ENCODE measurements at places on chromosomes 16 and 17.

DNA sequence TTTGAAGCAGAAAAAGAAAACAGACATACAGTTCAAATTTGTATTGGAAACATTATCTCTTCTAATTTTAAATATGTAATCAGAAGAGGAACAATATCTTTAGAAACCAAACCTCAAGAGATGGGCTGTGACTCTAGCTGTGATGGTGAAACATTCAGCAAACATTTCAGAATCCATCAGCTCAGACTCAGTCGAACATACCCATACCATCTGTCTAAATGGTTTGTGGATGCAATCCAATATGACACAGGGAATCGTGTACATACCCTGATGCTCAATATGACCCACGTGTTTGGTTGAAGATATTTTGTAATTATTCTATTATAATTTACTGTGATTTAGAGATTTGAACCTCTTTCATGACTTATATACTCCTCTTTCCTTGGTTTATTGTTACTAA is 665.2 kb upstream of the CDH8 start:
- DNase-seq, result no peak

DNA sequence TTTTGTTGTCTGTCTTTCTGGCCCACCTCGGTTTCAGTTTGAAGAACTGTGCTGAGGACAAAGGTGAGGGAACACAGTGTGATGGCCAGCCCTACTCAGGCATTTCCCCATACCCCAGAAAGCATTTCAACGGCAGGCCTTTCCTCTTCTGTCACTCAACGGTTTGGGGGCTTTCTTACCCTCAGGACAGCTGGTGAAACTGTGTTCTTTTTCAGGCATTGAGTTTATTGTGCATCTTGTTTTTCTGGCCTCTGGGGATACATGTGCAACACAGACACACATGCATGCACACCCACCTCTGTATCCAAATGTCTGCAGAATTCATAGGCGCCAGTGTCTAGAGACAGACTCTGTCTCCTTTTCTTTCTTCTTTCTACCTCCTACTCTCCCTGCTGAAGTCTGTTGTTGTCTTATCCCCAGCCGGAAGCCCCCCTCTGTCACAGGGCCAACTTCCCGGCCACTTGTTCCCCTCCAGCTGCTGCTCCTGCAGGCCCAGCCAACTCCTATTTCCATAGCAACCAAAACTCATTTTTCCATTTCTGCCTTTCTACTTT is 17.0 kb downstream of the CHD9 start:
- DNase-seq, result no peak

DNA sequence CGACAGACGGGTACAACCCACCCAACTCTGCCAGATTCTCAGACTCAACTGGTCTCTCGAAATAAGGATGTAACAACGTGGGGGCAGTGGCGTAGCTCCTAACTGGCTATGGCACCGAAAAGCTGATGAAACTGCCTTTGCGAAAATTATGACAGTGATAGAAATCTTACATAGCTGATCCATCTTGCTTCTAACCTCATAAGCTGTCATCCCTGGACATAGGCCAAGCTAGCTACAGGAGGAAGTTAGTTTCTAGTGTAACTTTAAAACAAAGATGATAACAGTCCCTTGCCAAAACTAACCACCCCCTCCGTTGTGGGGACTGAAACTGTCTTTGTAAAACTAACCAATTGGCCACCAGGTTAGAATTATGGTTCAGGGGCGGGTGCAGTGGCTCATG is 220.1 kb downstream of the SLC39A11 start:
- DNase-seq, result no peak

DNA sequence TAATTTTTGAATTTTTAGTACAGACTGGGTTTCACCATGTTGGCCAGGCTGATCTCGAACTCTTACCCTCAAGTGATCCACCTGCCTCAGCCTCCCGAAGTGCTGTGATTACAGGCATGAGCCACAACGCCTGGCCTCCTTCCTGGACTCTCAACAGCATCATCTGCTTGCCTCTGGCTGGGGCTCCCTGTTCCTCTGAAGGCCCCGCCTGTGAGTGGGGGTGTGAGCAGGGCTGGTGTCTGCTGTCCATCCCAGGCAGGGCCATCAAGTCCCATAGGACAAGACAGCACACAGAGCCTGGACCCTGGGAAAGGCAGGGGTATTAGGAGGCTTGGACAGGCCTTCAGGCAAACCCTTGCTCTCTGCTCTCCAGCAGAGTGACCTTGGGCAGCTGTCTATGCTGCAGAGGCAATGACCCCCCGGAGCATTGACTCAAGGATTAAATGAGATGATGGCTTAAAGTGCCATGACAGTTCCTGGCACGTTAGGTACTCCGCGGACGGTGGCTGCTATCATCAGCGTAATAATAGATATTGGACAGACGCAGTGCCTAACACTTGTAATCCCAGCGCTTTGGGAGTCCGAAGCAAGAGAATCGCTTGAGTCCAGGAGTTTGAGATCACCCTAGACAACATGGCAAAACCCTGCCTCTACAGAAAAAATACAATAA is 19.2 kb downstream of the SCNN1B start:
- DNase-seq, result no peak
